ENCODE measurements at places on chromosomes 3 and 15.

DNA sequence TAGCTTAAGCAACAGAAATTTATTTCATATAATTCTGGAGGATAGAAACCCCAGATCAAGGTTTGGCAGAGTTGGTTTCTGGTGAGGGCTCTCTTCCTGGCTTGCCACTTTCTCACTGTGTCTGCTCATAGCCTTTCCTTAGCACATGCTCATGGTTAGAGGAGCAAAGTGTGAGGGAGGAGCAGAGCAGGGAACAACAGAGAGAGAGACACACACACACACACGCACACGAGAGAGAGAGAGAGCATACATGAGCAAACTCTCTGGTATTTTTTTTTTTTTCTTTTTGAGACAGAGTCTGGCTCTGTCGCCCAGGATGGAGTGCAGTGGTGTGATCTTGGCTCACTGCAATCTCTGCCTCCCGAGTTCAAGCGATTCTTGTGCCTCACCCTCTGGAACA is 36.8 kb upstream of the ZDHHC23 start:
- no peak for DNase-seq

GRCh38 chr3:47527952-47528725 is 14.6 kb upstream of the ELP6 start:
- DNase-seq: no peak

- no peak for DNase-seq
Measured at GRCh38 chr3:150639262-150639661, 36.1 kb downstream of the SELENOT start.

DNA sequence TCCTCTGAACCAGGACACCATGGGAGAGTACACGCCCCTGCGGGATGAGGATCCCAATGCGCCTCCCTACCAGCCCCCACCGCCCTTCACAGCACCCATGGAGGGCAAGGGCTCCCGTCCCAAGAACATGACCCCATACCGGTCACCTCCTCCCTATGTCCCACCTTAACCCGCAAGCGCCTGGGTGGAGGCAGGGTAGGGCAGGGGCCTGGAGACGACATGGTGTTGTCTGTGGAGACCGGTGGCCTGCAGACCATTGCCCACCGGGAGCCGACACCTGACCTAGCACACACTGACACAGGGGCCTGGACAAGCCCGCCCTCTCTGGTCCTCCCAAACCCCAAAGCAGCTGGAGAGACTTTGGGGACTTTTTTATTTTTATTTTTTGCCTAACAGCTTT is 21.2 kb upstream of the BSN start:
- no peak for DNase-seq

DNA sequence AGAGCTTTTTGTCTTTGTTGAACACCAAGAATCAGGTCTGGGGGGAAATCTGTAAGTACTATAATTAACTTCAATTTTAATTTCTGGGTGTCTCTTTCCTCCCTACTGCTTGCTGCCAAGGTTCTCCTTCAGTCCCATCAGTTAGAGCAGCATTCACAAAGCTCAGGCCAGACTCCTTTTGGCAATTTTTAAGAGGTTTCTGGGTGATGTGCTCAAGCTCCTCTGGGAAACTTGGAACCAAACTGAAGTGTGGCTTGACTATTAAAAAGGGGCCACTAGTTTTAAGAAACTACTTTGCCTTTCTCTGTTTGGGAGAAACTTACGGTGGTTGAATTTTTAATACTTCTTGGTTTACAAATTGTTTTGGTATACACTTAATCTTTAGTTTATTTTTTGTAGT is 227.7 kb upstream of the SOX2 start:
- no peak for DNase-seq

- DNase-seq: no peak
Measured at GRCh38 chr15:56968821-56969220, 50.4 kb downstream of the TCF12 start.

DNA sequence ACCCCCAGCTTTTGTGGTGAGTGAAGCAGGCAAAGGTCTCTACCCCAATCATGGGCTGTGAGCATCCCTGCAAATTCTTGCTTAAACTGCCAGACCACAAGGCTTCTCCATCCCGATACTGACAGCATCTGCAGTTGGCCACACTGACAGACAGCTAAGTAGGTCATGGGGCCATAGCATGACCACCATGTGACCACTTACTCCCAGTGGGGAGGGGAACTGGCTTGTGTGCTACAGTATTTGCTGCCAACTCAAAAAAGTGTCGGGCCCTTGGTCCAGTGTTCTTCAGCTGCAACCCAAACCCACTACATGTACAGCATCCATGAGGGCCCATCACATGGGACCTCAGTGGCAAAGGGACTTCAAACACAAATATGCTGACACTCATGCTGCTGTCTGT is 103.4 kb downstream of the SEC22A start:
- no peak for DNase-seq

DNA sequence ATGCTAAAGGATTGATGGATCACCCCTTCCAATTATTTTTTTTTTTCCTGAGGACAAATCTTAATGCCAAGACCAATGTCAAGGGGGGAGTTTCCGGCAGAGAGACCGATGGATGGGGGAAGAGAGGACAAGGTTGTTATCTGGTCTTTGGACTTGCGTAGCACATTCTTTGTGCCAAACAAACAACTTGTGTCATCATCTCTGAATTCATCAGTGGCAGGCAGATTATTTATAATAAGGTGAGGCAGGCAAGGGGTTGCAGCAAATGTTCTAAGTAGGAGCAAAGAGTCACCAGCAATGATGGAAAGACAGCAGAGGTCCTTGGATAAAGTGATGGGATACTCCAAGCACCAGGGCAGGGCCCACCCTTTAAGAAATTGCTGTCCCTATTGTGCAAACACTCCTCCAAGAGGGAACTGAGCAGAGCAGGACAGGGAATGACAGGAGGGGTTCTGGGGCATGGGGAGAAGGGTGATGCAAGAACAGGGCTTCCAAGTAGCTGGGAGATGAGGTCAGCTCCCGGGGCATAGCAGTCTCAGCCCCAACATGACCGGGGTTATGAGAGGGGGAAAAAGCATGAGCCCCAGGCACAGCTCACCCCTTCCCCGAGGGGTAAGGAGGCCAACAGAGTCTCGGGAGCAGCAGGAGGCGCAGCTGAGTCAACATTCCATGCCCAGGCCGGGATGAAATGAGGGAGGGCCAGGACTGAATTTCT is 57.4 kb downstream of the ANXA2 start:
- DNase-seq: no peak

GRCh38 chr3:194073926-194074325 is 62.0 kb upstream of the HES1 start:
- DNase-seq: no peak

- no peak for DNase-seq
Measured at GRCh38 chr3:181631901-181632300, 79.8 kb upstream of the SOX2 start.

DNA sequence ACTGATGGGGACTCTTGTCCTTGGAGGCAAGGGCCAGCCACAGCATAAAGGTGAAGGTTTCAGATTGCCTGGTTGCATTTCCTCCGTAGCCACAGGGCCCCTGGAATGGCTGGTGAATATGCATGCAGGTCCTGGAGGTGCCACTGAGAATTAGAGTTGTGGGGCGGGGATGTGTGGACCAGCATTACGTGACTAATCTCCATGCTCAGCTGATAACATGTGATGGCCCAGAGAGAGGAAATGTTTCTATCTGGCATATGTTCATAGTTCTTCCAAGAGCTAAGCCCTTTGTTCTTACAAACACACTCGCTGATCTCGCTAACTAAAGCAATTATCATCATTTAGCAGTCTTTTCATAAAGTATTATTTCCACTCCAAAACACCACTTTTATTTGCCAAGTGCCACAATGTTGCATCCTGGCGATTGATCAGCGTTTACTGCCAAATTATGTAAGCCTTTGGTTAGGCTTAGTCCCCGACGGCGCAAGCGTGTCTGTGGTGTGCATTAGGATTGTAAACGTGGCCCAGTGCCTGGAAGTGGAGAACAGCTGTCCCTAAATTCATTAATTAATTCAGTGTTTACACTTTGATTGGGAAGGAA is 55.9 kb downstream of the CGNL1 start:
- DNase-seq: no peak

DNA sequence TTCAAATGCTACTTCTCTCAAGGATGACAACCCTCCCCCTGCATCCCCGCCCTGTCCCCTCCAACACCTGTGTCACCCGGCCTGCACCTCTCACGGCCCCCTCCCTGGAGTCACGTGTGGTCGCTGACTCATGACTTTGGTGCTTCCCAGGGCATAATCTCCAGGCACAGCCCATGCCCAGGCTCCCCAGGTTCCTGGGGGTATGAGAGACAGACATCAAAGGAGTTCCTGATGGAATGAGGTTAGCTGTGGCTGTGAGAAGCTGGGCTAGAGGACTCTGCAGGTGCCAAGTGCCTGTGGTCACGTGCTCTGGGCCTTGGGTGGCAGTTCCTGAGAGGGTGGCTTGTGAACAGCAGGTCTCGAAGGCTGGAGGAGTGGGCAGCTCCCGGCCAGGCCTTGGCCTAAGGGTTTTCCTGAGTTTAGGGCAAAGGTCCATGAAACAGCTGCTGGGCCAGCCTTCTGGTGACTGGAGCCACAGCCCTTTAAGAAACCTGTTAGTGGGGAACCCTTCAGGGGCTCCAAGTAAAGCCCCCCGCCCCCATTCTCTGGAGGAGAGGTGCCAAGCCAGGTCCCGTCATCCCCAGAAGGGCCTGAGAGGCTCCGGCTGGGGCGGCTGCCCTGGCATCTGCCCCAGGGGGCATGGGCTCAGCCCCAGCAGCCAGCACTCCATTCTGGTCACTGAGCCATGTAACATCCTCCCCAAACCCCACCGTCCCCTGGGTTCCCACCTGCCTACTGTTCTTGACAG is 230.0 kb downstream of the XXYLT1 start:
- no peak for DNase-seq

DNA sequence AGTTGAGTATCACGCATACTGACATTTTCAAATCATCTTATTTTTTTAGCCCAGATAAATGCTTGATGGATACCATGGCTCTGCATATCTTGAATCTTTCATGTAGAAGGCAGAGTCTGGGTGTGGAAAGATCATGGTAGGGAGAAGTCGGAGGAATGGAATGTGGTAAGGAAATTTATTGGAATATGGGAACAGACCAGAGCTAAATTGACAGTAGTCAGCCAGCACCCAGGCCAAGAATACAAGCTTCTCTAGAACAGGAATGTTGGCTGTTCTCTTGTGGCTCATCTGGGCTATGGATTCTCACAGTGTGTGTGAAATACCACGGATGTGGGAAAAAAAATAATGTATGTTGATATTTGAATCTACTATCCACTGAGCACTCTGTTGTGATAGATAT is 305.7 kb upstream of the COL8A1 start:
- no peak for DNase-seq

DNA sequence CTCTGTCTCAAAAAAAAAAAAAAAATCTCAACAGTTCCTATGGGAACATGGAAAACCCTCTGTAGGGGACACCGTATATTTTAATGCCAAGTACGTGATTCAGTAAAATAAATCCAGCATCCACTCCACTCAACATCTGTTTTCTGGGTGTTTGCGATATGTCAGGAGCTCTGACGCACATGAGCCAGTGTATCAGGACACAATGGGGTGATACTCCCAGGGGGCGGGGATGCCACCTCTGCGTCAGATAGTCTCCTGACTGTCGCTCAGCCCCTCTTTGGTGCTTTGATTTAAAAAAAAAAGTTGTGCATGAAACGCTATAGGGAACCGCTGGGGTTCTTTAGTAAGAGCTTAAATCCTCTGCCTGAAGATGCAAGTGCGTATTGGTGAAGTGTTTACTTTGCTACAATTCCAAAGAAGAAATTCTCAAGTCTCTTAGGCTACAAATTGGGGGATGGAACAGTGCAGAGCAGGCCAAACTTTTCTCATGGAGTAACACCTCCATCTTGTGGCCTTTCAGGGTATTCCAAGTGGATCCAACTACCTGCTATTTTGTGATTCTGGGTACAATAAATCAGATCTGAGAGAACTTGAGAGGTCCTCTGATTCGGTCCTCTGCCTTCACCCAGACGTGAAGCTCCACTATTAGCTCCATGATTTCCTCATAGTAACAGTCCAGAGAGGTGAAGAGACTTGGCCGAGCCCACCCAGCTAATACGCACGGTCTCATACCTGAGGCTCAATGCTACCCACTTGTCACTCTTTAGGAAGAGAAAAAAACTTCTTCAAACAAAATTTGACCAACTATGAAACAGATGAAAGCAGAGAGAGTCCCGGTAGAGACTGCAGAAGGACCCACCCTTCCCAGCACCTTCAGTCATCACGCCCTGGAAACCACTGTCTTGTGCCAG is 9.3 kb upstream of the NR2E3 start:
- peak; percentile 9 for DNase-seq

- no peak for DNase-seq
Measured at GRCh38 chr3:150945226-150946032, 27.1 kb downstream of the CLRN1 start.

DNA sequence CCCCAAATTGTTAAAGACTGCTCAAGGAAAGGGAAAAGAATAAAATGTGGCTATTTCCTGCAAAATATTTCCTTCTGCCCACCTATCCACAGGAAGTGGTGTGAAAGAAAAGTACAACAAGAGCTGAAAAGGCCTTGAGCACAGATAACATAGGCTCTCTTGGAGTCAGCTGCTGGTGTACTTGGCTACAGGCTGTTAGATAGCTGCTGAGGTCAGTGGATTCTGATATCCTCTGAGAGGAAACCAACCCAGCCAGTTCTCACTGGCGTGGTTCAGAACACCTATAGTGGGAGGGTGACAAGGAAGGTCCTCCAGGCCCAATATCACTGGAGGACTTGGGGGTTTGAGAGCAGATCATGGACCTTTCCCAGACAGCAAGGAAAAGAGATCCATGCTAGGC is 124.4 kb upstream of the GAP43 start:
- no peak for DNase-seq

DNA sequence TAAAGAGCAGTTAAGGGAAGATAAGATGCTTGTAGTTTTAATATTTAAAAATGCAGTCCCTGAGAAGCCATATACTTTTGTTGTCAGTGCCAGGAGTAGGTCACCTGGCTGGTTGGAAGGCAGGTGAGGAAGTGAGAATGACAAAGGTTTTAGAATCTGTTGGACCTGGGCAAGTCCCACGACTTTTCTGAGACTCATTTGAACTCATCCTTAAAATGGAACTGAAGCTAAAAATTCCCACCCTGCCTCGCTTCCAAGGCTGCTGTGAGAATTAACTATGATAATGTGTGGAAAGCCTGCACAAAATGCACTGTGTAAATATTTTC is 77.1 kb downstream of the IQSEC1 start:
- DNase-seq: no peak

DNA sequence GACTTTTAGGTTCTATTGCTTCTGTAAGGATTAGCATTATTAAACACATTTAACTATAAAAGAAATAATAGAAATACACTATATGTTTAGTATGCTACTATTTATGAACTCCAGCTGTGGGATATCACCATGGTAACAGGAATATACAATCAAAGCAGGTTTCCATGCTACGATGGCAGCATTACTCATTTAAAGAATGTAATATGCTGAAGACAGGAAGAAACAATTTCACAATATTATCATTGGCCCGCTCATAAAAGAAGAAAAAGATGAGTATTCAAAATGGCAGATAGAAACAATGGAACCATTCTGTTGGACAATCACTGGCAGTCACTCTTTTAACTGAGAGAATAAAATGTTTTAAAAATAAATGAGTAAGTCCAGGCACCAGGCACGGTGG is 153.4 kb downstream of the CBLB start:
- DNase-seq: no peak
